AG04450 (cell line): ENCODE measurements at places on chromosomes 6 and 20. TPM values are rescaled to one million over a fixed set of nuclear protein-coding genes. Genes with fewer than 3 reads are reported as not detected.

GGTLC1 gene
- polyA plus RNA-seq = not detected in 2 replicates

GRCh38 chr6:141736104-141736503, 396.6 kb upstream of the GJE1 start:
- DNase-seq = no peak

- DNase-seq = no peak
Measured at GRCh38 chr6:26657256-26657655, 2.3 kb downstream of the ZNF322 start.

DNA sequence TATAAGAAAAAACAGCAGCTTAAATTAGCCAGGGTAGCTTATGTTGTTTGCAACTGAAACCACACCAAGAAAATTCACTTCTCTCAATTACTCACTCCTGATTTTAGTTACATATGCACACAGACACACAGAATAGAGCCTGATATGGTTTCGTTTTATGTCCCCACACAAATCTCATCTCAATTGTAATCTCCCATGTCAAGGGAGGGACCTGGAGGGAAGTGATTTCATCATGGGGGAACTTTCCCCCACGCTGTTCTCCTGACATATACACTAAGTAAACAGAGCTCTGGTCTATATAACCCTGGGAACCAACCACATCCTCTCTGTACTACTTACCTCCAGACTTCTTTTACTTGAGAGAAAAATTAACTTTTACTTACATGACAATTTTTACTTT, 9.8 kb downstream of the OR12D1 start:
- no peak for DNase-seq

DNA sequence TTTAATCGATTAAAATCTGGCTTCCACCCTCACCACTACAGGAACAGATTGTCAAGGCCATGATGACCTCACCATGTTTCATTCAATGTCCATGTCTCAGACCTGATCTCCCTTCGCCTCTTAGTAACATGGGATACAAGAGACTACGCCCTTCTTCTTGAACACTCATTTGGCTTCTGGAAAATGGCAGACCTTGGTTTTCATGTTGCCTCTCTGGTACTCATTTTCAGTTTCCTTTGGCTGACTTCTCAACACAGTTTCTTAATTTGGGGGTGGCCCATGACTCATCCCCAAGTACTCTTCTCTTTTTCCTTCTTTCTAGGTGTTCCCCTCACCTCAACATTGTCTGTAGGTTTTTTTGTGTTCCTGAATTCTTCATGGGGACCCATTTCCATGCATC, 22.7 kb downstream of the TMX4 start:
- DNase-seq = no peak

ZNF391 gene
- 0.62 and 1.2 TPM in 2 replicates for polyA plus RNA-seq

DNA sequence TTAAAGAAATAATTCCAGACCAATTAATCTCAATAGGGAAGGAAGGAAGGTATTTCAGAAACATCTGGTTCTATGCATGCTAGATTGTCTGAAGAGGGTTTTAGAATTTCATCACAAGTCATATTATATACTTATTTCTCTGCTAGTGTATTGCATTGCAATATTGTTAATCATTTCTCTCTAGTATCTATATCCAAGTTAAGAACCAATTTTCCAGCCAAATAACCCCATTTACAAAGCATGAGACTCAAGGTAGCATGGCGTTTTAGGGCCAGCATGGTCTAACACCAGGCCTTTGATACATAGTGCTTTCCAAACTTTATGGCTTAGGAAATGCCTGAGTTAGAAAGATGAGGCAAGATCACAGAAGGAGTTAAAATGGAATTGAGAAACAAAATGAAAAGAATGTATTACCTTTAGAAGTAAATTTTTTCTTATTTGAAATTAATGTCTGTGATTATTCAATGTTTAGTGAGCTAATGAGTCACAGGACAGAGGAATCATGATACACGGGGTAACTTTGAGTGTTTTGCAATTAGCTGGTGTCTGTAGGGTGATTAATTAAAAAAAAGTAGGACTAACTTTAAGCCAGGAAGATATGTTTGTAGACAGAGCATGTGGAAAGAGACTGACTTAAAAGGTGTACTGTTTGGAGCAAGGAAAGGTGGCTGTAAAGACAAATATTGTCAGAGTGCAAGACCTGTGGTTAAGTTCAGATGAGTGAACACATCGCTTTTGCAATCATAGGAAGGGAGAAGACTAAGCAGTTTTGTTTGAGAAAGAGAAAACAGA, 1006.2 kb upstream of the CITED2 start:
- DNase-seq = no peak
